Head of caudate nucleus (tissue), 42 donors: ENCODE measurements at places on chromosomes 2 and 18.

- no peak for DNase-seq
Measured at GRCh38 chr2:75710220-75710576, 517 bp downstream of the GCFC2 start.

- DNase-seq, result no peak
Measured at GRCh38 chr2:37468170-37468569, 123.7 kb downstream of the QPCT start.

GRCh38 chr2:96899413-96899741 lies 29.5 kb upstream of the SEMA4C start:
- no peak for DNase-seq

DNA sequence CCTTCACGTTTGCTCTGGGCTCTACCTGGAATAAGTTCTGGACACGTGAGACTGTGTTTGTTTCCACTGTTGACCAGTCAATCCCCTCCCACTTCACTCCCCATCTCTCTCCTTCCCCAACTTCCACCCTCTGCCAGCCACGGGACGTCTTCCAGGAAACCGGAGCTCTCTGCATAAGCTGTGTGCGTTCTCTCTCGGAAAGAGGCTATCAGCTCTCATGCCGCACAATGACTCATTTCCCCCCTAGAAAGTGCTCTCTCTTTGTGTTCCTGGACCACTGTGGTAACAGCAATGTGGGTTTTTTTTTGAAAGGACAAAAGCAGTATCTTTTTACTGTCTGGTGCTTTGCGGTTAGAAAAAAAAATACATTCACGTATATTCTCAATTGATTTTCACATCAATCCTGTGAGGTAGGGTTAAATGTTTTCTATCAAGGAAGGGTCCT lies 10.2 kb downstream of the PROKR1 start:
- DNase-seq, result no peak

DNA sequence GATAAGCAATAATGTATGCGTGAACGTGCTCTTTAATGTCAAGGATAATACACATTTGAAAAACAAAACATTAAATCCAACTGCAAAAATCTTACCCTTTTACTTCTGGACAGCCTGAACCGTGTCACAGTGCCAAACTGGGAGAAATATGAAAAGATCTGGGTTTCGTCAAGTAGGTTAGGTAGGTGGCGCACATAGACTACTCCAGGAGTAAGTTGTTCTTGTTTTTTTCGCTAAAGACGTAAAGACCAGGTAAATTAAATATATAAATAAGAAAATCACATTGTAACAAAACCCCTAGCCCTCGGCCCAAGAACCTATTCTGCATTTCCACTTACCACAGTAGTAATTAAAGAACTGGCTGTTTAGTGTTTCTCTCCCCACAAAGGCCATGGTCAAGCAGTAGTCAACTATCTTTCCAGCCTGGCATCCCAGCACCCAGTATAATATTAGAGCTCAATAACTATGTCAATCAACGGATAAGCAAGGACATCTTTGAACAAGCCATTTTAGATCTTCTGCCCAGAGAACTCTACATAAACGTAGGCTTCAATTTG lies 1.1 kb downstream of the NIFK start:
- no peak for DNase-seq

DNA sequence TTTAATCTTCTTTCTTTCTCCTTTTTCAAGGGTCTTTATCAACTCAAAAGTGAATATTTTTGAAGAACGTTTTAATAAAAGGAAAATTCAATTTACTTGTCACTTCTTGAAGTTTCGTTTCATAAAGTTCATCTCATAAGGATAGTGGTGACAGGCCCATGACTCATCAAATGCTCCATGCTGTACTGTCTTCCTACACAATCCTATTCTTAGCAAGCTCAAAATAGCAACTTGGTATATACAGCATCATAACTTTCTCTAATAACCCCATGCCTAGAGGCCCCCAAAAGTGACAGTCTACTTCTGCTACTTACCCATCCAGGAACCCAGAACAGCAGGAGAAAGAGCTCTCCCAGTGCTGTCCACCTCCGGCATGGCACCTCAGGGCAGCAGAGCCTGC lies 7.7 kb downstream of the FBXO15 start:
- DNase-seq, result no peak
